ENCODE measurements at places on chromosomes 4 and X.

DNA sequence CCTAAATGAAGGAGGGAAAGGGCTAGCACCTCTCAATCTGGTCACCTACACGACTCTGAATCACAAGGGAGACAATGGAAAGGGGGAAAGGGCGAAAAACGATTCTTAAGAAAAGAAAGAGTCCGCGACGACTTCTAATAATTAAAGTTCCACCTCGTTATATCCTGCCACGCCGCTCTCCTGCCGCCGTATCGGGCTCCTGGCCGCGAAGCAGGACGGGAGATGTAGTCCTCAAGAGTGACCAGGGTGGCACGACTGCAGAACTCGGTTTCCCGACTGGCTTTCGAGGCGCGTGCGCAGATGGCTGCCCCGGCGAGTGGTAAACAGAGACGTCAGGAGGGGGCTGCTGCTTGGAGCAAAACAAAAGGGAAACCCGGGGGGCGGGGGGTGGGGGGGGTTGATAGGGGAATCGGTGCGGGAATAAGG lies at the start of gene FOXO4:
TSS of gene FOXO4 (plus strand) at position 297 of the 426 bp plus-strand sequence. CDS start 678 bp downstream, outside the sequence.
- DNase-seq, result peak; percentile 90

- no peak for DNase-seq
Observed at GRCh38 chr4:90996813-90997212, 869.6 kb downstream of the CCSER1 start.

DNA sequence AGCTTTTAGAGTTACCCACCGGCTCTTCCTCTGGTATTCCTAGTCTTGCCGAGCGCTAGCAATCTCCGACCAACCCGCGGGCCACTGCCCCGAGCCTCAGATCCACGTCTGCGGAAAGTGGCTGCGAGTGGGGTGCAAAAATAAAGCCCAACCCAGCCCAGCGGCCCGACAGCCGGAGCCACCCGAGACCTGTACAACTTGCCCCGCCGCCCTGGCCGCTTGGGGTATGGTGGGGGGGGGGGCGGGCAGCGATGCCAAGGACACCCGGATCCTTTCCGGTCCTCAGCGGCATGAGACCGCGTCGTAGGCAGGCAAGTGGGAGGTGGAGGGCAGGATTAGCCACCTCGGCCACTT lies 1.6 kb downstream of the SLITRK4 start:
- DNase-seq, result no peak

- DNase-seq, result no peak
Observed at GRCh38 chr4:6963139-6963611, 53.5 kb downstream of the TBC1D14 start.

GRCh38 chr4:30717208-30718020 lies 2.8 kb upstream of the PCDH7 start:
- no peak for DNase-seq

GRCh38 chrX:23035493-23035892 lies 35.7 kb downstream of the DDX53 start:
- DNase-seq, result no peak

- DNase-seq, result no peak
Observed at GRCh38 chr4:2494992-2495391, 26.1 kb downstream of the RNF4 start.

DNA sequence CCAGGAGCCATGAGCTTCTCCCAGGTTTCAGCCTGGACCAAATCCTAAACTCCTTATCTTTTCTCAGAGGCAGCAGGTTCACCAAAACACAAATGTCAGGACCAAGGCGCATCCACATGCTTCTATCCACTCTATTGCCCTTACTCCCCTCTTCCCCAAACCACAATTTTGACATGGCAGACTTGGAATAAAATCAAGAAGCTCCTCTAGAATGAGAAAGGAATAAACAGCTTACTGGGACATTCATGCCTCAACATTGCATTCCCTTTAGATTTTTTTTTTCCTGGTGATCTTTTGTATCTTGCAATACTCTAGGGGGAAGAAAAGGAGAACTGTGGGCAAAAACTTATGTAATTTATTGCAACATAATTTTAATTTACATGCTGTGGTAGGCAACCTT lies 119.1 kb downstream of the TSPAN5 start:
- no peak for DNase-seq

- no peak for DNase-seq
Observed at GRCh38 chrX:37314531-37314930, 34.6 kb upstream of the PRRG1 start.

- no peak for DNase-seq
Observed at GRCh38 chrX:68940601-68941000, 111.8 kb downstream of the EFNB1 start.

DNA sequence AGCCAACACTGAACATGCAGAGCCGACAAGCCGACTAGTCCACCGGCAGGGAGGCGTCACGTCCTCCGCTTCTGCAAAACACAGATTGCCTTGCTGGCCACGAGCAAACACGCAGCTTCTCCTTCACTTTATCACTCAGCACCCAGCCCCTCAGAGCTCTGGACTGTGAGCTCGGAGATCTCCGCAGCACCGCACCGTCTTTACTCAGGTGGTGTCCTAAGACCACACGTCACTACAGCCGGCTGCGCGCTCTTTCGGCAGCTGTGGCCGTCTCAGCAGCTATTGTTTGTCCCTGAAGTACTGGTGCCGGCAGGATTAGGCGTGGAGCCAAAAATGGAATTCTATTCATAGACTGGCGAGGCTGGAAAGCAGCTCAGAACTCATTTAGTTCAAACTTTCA lies 72.0 kb downstream of the FAT1 start:
- DNase-seq, result no peak

DNA sequence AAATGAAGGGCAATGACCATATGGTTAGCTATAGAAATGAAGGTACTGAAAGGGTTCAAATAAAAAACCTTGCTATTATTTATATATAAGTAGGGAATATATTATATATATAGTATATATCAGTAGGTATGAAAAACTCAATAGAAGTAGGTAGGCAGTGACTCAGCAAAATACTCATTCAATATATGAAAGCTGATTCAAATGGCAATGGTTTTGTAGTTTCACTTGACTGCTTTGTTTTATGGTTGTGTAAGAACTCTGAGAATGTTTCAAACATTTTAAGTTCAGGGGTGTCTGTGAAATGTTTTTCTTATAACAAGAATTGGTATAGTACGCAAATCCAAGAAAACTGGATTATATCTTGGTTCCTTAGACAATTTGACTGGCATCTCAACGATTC lies 4.1 kb downstream of the ZNF280C start:
- DNase-seq, result peak; percentile 45

DNA sequence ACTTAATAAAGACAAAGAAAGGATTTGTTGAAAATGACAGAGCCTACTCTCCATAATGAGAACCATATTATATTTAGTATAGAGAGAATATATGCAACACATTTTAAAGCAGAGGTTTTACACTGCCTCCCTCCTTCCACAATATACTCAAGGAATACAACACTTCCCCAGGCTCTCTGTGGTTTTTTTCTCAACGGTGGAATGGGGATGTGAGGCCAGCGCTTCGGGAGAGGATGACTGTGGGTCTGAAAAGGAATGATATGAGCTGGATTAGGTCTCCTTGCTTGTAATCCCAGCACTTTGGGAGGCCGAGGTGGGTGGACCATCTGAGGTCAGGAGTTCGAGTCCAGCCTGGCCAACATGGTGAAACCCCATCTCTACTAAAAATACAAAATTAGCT lies 348.7 kb upstream of the KLF3 start:
- DNase-seq, result no peak

GRCh38 chr4:61596606-61597340 lies 396.6 kb downstream of the ADGRL3 start:
- no peak for DNase-seq

- DNase-seq, result no peak
Observed at GRCh38 chrX:22110729-22111494, 78.8 kb downstream of the PHEX start.

GRCh38 chr4:32589853-32590252 lies 1869.7 kb downstream of the PCDH7 start:
- no peak for DNase-seq

GRCh38 chrX:71542825-71543224 lies 9.9 kb downstream of the OGT start:
- no peak for DNase-seq

DNA sequence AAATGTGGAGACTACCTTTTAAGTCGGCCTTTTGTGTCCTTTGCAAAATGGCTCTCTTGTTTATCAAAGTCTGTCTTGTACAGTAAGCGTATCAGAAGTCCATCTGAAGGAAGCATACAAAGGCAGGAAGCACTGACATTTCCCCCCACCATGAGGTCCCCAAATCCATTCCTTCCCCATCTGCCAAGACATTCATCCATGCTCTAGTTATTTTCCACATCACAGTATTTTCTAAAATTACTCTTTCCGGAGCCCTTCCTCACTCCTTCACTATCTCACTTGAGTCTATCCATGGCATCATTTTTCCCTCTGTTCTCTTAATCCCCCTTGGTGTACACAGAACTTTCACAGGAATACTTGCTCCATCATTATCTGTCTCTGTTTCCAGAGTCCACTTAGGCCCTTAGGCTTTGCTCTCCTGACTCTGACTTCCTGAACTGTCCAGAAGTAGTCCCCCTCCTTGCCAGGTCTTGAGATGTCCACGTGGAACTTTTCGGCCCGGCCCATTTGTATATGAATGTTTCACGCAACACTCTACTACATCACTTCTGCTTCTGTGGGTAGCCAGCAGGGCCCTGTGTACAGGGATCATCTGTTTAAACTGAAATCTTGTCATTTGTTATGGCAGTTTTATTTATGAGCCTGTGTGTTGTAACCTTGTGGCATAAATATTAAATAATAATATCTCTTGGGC lies 2.1 kb downstream of the SEL1L3 start:
- DNase-seq, result peak; percentile 34

DNA sequence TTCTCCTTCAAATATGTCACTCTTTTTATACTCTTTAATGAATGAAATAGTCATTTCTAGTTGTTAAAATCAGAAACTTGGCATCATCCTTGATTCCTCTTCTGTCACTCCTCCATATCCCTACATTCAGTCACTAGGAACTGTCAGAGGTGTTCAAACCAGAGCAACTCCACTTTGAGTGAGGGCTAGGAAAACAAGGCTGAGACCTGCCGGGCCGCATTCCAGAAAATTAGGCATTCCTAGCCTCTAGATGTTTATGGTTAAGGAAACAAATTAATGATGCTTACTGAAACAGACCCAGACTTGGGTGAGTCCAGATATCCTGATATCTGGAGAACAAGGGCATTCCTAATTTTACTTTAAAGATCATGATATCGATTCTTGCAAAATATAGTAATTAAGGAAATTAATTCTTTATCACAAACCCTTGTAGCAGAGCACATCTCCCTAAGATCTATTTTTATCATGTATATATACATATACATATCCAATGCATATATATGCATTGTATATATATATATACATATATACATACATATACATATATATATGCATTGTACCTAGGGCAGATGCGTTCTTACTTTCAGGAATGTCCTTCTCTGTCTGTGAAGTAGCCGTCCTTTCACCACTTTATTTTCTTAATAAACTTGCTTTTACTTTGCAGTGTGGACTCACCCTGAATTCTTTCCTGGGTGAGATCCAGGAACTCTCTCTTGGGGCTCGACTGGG lies 98.4 kb upstream of the GC start:
- no peak for DNase-seq

- DNase-seq, result no peak
Observed at GRCh38 chrX:8755116-8755515, 23.2 kb upstream of the ANOS1 start.

GRCh38 chr4:187321711-187322110 lies 598.1 kb upstream of the FAT1 start:
- DNase-seq, result no peak

DNA sequence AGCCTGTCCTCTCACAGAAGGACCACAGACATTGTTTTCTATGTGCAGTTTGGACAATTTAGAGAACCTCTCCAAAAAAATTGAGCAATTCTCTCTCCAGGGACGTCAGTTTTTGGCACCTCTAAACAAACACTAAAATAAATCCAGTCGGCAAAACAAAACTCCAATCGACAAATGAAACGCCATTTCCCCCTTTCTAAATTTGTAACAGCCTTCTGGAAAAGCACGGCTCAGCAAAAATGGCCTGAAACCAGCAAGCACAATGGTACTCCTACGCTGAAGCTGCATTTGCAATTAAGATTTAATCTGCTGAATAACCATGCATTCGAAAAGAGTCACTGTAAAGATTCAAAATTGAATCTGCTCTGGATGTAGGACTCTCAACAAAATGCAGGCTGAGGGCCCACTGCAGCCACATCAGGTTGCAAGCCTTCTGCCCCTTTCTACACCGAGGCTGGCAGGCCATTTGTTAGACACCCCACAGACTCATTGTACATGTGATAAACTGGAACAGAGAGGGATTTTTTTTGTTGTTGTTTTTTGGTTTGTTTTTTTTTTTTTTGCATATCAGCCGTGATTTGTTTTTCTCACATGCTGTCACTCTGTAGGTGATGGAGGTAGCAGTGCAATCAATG lies 79.9 kb upstream of the MAP3K15 start:
- no peak for DNase-seq

- DNase-seq, result no peak
Observed at GRCh38 chr4:138311771-138312535, 69.8 kb upstream of the SLC7A11 start.

GRCh38 chrX:28659269-28659668 lies 72.0 kb downstream of the IL1RAPL1 start:
- DNase-seq, result peak; percentile 24

DNA sequence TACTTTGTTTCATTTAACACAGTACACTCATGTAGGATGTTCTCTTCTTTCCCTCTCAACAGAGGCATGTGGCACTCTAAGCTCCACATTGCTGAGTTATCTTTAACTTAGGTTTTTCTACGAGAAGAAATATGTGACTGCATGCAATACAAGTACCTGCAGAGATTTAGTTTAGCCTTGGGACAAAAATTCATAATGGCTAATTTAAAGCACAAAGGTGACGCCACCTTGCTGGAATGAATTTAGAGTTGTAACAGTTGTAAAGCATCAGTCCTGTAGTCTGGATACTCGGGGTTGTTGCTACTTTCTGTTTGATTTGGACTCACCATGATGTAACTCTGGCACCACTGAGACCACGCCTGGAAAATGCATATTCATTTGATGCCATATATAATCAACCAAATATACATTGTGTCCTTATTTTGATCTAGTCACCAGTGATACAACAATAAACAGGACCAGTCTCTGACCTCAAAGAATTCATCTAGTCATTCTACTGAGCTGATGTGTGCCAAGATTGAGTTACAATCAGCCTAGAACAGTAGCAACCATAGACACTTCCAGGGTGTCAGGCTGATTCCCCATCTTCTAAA lies 451.0 kb upstream of the ZFP42 start:
- DNase-seq, result no peak

DNA sequence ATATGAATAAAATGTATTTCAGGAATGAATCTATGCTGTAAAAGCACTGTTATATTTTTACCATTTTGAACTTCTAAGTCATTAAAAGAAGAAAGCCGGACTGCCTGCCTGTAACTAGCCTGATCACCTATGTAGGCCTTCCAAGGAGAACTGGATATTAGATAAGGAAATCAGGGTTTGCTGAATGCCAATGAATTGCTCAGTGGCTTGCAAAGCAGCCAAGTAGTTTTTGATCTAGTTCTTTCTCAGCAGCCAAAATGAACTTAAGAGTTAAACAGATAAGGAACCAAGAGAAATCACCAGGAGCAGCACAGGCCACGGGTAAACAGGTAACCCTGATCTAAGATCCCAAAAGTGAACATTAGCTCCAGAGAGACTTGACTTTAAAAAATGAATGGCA lies 3.3 kb downstream of the ANXA5 start:
- no peak for DNase-seq
